ENCODE measurements at places on chromosomes 6 and 20.

DNA sequence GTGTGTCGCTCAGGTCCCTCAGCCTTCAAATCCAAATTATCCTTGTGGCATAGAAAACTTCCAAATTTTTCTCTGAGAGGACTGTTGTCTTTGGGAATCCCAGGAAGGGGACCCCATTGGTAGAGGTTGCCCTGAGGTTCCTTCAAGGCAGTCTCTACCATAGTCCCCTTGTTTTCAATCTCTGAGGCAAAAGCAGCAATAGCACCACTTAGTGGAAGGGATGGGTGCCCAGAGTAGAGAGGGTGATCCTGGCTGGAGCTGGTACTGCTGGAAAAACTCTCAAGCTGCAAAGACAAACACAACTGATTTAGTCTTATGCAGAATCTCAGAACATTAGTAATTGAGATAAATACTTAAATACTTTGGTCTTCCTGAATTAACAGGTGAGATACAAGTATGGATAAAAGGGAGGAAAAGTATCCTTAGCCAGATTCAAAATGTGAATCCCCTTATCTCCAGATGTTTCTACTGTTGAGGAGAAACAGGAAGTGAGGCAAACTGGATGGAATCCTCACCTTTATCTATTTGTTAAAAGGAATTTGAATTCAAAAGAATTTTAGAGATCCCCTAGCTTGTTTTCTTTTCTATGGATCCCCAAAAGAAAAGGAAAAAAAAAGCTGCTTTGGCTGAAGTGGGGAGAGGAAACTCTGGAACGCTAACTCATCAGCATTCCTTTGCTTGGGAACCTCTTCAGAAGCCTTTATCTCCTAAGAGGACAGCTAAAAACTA lies 13.4 kb downstream of the ZNF318 start:
- DNase-seq = peak; percentile 29

DNA sequence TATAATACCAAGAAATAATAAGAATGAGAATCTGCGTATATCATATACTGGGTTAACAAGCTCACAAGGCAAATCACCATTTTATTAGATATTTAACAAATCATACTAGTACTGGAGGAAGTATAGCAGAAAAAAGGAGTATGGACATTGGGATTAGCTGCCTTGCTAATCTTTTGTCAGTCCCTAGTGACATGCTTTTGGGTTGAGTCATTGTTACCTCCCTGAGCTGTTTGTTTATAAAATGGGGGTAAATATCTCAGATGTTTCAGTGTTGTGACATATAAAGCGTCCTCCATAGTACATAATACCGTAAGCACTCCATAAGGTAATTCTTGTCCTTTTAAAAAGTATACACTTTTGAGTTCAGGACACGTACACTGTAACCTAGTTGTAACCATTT lies 107.0 kb downstream of the ESR1 start:
- DNase-seq = no peak

DNA sequence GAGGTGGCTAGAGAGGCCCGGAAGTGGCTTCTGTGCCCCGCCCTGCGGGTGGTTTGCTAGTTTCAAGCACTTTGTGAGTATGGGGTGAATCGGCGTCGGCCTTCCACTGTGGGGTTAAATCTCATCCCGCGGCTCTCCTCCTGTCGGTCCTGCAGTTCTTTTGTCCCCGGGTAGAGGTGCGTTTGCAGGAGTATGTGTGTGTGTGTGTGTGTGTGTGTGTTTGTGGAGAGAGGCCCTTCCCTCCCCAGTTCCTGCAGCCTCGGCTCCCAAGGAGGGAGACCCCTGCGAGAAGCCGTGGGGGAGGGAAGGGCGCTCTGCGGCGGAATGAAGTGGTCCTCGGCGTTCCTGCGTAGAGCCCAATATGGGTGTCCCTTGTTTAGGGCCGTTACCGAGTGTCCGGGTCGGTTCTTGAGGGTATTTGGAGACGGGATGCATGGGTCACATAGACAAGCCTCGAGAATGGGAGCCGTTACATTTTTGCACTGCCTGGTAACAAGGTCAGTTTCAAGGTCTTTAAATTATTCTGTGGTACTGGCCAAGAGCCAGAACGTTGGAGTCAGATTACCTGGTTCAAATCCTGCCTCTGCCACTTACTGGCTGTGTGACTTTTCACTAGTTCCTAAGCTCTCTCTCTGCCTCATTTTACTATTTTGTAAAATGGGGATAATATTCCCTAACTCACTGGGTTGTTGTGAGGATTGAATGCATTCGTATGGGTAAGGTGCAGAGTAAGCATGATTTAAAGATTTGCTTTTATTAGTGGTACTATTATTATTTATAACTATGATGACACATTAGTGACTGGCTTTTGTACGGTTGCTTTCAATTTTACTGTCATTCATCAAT lies at the start of gene ZKSCAN3:
Gene ZKSCAN3, plus strand, starts transcription at position 56 of the 846 bp plus-strand sequence. CDS start 9,640 bp downstream, outside the sequence.
- DNase-seq = peak; percentile 87

GRCh38 chr6:15464211-15464725 lies 198.6 kb downstream of the DTNBP1 start:
- peak; percentile 24 for DNase-seq

DNA sequence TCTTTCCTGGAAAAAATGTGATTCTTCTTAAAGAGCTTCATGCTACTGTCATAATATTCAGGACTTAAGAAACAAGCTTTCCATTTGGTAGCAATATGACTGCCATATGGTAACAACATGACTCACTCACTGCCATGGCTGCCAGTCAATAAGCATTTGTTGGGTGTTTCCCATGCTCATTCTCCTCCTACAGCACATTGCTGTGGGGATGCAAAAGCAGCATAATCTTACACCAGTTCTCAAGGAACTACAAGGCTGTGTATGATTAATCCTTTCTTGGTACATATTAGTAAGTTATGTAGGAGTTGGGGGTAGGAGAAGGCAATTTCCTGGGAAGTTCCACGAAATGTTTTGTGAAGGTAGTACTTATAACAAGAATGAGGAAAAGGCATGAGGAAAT lies 76.7 kb downstream of the CEP162 start:
- DNase-seq = peak; percentile 70

DNA sequence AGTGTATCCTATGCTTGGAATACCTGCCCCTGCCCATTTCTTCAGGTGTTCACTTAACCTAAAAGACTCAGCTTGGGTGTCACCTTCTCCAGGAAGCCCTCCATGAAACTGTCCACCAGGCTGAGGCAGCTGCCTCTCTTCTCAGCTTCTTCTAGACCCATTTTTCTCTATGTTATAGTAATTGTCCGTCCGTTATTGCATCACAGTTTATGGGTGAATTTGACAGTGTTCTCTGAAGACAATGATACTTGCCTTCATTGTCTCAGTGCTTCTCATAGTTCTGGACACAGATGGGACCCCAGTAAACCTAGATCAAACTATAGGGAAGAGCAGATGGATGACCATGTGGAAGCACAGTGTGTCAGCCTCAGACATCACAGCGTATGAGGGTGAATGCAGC lies 238.0 kb upstream of the MOCS1 start:
- no peak for DNase-seq

GRCh38 chr6:56475736-56476457 lies 166.8 kb downstream of the DST start:
- DNase-seq = no peak

Measured in AG20443 (cell line).